ENCODE measurements at places on chromosomes 16 and 17. TPM values are rescaled to one million over a fixed set of nuclear protein-coding genes. Genes with fewer than 3 reads are reported as not detected.

Gene UMOD
- not detected for polyA plus RNA-seq

Gene RNF222
- not detected for polyA plus RNA-seq

Gene TPSG1
- not detected for polyA plus RNA-seq

Gene TP53TG3
- polyA plus RNA-seq, result not detected

Gene CHRNE
- polyA plus RNA-seq, result 0.54 TPM

Gene JPH3
- polyA plus RNA-seq, result not detected

Gene TNP2
- polyA plus RNA-seq, result not detected

Gene GPRC5C
- polyA plus RNA-seq, result 0.47 TPM

Gene RPA1
- polyA plus RNA-seq, result 9.9 TPM

Gene PEMT
- polyA plus RNA-seq, result 38.4 TPM

Gene CDRT15
- not detected for polyA plus RNA-seq

Gene XYLT2
- 10.2 TPM for polyA plus RNA-seq

Gene KRT31
- polyA plus RNA-seq, result not detected

GRCh38 chr16:79154086-79154485, 446.5 kb downstream of the MAF start:
- no peak for DNase-seq
- no peak overlapping the region for H3K27ac ChIP-seq
- H3K4me1 ChIP-seq, result peaks cover 22% of the 10 kb centered on the region
- no peak overlapping the region for H3K4me3 ChIP-seq
- H3K36me3 ChIP-seq, result no peaks in the 10 kb centered on the region

DNA sequence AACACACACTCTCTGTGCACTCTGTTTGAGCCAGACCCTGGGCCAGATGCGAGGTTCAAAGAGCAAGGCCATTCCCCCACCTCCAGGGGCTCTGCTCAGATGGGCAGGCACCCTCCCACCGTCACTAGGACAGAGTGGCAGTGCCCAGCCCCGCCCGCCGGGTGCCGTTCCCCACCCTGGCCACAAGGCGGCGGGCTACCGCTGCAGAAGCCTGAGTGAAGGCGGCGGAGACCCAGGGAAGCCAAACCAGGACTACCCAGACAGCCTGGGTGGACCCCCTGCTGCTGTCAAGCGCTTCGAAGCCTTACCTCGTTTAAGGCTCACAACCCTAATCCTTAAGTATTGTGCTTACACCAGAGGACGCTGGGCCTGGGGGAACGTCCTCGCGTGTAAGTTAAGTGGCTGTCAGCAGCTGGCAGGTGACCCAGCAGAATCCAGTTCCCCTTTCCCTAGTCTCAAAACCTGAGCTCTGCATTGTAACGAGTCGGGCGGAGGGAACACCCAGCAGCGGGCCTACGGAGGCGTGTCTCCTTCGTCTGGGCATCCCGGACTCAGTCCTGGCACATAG, 4.5 kb downstream of the ARHGAP27 start:
- DNase-seq, result peak; percentile 94
- peaks cover 7% of the 10 kb centered on the region for H3K36me3 ChIP-seq
- peak overlapping the region; percentile 63 for H3K4me3 ChIP-seq
- no peaks in the 10 kb centered on the region for H3K27me3 ChIP-seq
- H3K4me1 ChIP-seq, result peaks cover 78% of the 10 kb centered on the region
- H3K27ac ChIP-seq, result peak overlapping the region; percentile 91

GRCh38 chr17:46876353-46876887, 25.0 kb downstream of the WNT9B start:
- DNase-seq, result no peak
- no peaks in the 10 kb centered on the region for H3K36me3 ChIP-seq
- peaks cover 41% of the 10 kb centered on the region for H3K4me1 ChIP-seq
- no peak overlapping the region for H3K27ac ChIP-seq
- no peaks in the 10 kb centered on the region for H3K27me3 ChIP-seq
- no peak overlapping the region for H3K4me3 ChIP-seq

- no peaks in the 10 kb centered on the region for H3K36me3 ChIP-seq
- no peak overlapping the region for H3K4me3 ChIP-seq
Observed at GRCh38 chr16:56115817-56116576, 75.3 kb upstream of the GNAO1 start.

DNA sequence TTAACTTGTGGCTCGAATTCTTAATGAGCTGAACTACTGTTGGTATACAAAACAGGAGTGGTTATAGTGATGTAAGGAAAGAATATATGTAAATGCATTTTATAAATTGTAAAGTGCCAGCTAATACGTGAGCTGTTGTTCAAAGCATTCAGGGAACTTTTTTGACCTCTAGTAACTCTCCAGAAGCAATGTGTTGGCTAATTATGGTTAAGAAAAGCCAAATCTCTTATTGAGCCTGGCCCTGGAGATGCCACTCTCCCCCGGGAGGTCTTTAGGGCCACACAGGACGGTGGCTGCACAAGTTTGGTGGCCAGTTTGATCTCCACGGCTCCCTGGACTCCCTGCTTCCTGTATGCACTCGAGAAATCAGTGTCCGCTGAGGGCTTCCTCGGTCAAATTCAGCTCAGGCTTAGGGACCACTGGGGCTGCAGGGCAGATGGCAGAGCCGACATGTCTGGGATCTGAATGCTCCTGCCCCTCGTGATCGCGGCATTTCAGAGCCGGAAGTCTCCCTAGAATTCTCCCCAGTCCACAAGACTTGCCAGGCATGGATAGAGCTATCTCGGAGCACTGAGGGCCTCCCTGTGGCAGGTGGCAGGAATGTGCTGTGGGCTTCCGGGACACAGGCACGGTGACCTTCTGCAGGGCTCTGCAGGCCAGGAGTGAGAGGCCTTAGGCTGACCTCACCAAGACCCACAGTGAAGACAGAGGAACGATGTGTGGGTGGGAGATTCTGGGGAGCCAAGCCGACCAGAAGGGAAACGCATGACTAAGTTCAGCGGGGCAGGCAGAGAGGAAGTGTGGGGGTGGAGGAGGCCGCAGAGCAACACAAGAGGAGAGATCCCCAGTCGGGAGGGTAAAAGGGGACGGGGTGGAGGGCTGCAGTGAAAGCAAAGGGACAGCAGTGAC, 18.6 kb upstream of the PITPNM3 start:
- H3K4me1 ChIP-seq, result peaks cover 29% of the 10 kb centered on the region
- H3K27me3 ChIP-seq, result no peaks in the 10 kb centered on the region
- peak overlapping the region; percentile 23 for H3K27ac ChIP-seq
- DNase-seq, result peak; percentile 61
- peaks cover 12% of the 10 kb centered on the region for H3K36me3 ChIP-seq

DNA sequence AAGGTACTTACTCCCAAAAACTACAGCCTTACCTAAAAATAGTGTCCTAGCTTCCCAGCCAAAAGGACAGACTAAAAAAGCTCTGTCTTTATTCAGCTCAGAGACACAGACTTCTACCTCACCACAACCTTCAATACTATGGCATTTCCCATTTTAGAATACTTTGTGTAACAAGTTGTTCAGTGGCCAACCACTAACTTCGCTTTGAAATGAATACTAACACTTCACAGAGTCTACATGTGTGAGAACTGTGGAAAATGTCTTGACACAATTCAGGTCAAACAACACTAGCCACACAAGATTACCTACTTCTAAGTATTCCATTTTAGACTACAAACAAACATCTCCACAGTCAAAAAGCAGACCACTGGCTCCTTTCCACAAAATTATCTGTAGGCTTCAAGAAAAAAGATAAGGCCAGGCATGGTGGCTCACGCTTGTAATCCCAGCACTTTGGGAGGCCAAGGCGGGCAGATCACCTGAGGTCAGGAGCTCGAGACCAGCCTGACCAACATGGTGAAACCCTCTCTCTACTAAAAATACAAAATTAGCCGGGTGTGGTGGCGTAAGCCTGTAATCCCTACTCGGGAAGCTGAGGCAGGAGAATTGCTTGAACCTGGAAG, 3.2 kb downstream of the HELZ start:
- no peak overlapping the region for H3K27ac ChIP-seq
- no peak overlapping the region for H3K4me3 ChIP-seq
- DNase-seq, result no peak
- H3K36me3 ChIP-seq, result peaks cover 28% of the 10 kb centered on the region
- H3K27me3 ChIP-seq, result no peaks in the 10 kb centered on the region

GRCh38 chr16:75443298-75443697, 10.0 kb upstream of the CFDP1 start:
- H3K27me3 ChIP-seq, result no peaks in the 10 kb centered on the region
- no peak overlapping the region for H3K4me3 ChIP-seq
- no peak for DNase-seq

DNA sequence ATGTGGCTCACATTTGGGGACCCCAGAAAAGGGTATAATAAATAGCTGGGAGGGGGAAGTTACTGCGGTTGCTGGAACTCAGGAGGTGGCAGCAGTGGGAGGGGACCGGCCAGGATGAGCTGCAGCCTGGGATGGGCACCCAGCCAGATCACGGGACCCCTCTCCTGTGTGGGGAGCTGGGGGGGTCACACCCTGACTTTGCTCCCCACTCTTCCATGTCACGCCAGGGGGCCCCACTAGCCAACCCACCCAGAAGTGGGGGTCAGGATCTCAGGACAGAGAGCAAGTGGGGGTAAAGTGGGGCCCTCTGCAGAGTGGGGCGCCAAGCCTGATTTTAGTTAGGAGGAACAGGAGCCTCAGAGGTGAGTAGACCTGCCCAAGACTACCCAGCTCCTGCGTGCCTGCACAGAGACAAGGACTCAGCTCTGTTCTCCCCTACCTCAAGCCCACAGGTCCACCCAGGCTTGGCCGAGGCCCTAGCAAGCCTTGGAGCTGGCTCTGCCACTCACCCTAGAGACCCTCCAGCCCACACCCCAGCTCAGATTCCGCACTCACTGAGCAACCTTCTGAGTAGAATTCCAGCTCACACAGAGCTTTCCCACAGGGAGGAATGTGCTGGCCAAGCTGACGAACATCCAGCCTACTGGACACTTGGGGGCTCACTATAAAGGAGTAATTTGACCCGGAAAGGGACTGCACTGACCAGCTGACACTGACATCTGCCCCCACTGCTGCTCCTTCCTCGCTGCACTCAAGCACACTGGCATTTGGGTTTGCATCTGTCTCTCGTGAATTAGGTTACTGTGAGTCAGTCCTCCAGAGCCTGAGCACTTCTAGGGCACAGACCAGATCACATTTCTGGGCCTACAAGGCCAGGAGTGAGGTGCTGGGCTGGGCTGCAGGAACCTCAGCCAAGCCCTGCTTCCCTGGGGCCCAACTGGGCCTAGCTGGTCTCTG, 310.1 kb downstream of the C16orf95 start:
- H3K36me3 ChIP-seq, result no peaks in the 10 kb centered on the region
- no peak overlapping the region for H3K27ac ChIP-seq
- H3K27me3 ChIP-seq, result no peaks in the 10 kb centered on the region
- no peak overlapping the region for H3K4me3 ChIP-seq
- H3K4me1 ChIP-seq, result peaks cover 5% of the 10 kb centered on the region

GRCh38 chr17:74697515-74697914, 15.2 kb downstream of the CD300LF start:
- peak overlapping the region; percentile 46 for H3K27ac ChIP-seq
- peaks cover 96% of the 10 kb centered on the region for H3K36me3 ChIP-seq
- H3K4me3 ChIP-seq, result no peak overlapping the region
- H3K27me3 ChIP-seq, result no peaks in the 10 kb centered on the region
- no peak for DNase-seq
- H3K4me1 ChIP-seq, result peaks cover 35% of the 10 kb centered on the region

- no peaks in the 10 kb centered on the region for H3K27me3 ChIP-seq
- H3K4me1 ChIP-seq, result no peaks in the 10 kb centered on the region
- no peaks in the 10 kb centered on the region for H3K36me3 ChIP-seq
- no peak overlapping the region for H3K4me3 ChIP-seq
Observed at GRCh38 chr16:13298666-13299065, 397.3 kb downstream of the SHISA9 start.

DNA sequence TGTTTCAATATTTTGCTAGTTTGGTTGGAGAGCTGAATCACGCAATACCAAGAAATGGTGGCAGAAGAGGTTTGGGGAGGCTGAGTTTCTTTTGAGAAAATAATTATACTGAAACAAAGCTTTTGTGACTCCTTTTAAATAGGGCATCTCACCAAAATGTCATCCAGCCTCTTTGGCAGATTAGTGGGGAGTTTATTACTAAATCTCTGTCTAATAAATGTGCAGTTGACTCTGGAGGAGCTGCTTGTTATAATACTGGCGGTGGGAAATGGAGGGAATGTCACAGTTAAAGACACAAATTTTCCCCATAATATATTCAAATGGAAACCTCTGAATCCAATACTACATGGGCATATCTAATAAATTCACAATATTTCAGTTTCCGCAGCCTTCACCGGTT, 44.7 kb downstream of the SNX11 start:
- no peak overlapping the region for H3K4me3 ChIP-seq
- no peak overlapping the region for H3K27ac ChIP-seq
- DNase-seq, result no peak
- H3K4me1 ChIP-seq, result no peaks in the 10 kb centered on the region

GRCh38 chr17:60249290-60249826, 99.6 kb downstream of the CA4 start:
- no peaks in the 10 kb centered on the region for H3K27me3 ChIP-seq
- no peak overlapping the region for H3K4me3 ChIP-seq
- peaks cover 55% of the 10 kb centered on the region for H3K36me3 ChIP-seq
- H3K27ac ChIP-seq, result no peak overlapping the region
- no peak for DNase-seq

DNA sequence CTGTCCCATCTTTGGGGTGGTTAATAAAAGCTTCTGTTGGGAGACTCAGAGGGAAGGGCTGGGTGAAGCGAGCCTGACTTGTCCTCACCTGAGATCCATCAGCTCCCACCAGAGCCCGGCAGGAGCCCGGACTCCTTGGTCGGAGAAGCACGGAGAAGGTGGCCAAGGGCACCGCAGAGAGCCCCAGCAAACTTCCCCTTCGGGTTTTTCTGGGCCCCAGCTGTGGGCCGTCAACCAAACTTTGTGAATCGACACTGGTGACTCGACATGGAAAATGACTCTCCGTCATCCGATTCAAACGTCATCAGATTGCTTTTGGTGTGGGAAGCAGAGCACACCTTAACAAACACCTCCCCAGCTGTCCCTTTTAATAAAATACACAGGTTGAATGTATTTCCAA, 21.4 kb downstream of the ENPP7 start:
- DNase-seq, result no peak
- no peaks in the 10 kb centered on the region for H3K36me3 ChIP-seq
- no peak overlapping the region for H3K27ac ChIP-seq
- peaks cover 52% of the 10 kb centered on the region for H3K27me3 ChIP-seq

GRCh38 chr17:80816241-80817103, 175.2 kb upstream of the CHMP6 start:
- H3K27ac ChIP-seq, result no peak overlapping the region
- H3K4me3 ChIP-seq, result no peak overlapping the region
- peaks cover 20% of the 10 kb centered on the region for H3K4me1 ChIP-seq
- no peak for DNase-seq

GRCh38 chr16:88861359-88861758, 4.4 kb downstream of the TRAPPC2L start:
- DNase-seq, result no peak
- no peak overlapping the region for H3K4me3 ChIP-seq
- no peaks in the 10 kb centered on the region for H3K27me3 ChIP-seq
